ENCODE measurements at places on chromosomes 5 and 9. TPM values are rescaled to one million over a fixed set of nuclear protein-coding genes. Genes with fewer than 3 reads are reported as not detected.

GRCh38 chr9:133170716-133171115, 7.0 kb upstream of the GBGT1 start:
- DNase-seq, result no peak

- DNase-seq, result peak; percentile 46
These were observed 548.9 kb downstream of the BNC2 start for GRCh38 chr9:16321461-16322119.

- DNase-seq, result no peak
These were observed 54.4 kb upstream of the EXOC3 start for GRCh38 chr5:388266-389196.

- DNase-seq, result no peak
These were observed 473.5 kb downstream of the MAT2B start for GRCh38 chr5:163978897-163979296.

GRCh38 chr9:98318041-98318790, 62.8 kb upstream of the TBC1D2 start:
- DNase-seq, result no peak

GRCh38 chr9:93678199-93679019, 102.0 kb downstream of the PHF2 start:
- DNase-seq, result peak; percentile 25

DNA sequence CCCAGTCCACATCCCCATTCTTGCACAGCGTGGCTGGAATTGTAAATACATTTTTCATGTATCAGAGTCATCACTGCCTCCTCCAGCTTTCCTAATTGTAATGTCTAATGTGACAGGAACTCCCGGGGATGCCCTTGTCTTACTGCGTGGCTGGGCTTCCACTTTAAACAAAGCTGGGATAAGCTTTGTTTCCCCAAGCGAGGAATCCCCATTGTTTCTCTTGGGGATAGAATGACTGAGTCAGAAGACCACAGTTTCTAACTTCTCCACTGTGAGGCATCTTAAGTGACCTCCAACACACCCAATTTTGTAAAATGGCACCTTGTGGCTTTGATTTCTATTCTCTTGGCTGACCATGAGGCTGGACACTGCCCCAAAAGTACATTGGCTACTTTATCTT, 22.4 kb downstream of the ARPC5L start:
- no peak for DNase-seq

DNA sequence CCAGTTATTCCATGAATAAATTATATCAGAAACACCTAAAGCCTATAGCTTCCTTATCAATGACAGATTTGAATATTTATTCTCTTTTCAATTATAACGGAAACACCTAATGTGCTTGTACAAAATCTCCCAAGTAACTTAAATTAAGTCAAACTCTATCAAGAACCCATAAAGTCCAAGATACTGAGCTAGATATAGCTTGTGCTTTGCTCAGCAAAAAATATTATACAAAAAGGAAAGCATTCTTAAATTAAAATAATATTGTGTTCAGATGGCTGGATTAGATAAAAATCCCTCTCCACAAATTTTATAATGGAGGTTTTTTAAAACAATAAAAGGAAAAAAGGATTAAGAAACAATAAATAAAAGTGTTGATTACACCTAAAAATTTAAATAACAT, 23.7 kb downstream of the NADK2 start:
- no peak for DNase-seq

DNA sequence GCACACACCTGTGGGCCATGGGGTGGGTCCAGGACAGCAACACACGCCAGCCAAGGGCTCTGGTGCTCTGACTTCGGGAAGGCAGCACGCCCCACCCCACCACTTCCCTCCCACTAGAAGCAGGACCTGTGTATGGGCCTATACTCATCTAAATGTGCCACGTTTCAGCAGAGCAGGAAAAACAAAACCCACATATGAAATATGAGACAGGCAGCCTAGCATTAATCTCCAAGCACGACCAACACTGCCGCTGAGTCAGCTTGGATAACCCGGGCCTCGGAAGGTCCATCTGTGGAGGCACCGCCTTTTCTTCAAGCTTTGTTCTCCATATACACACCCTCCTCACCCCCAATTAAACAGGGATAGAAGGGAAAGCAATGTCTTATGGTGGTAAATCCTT, 203.1 kb downstream of the ROR2 start:
- no peak for DNase-seq

DNA sequence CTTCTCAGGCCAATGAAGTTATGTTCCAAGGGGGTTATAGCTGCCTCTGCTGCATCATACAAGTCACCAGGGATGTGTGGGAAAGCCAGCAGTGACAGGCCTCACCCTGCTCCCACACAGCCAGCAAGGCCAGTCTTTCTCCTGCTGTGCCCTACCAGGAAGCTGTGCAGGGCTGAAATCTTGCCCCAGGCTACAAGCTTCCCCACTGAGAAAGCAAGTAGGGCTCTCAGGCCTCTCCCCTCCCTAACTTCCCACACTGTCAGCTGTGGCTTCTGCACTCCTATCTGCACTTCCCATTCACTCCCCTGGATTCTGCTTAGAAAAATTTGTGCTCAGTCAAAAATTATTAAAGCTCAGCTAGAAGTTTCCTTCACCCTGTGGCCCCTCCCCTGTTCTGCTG, 611.2 kb upstream of the ZNF608 start:
- no peak for DNase-seq

DNA sequence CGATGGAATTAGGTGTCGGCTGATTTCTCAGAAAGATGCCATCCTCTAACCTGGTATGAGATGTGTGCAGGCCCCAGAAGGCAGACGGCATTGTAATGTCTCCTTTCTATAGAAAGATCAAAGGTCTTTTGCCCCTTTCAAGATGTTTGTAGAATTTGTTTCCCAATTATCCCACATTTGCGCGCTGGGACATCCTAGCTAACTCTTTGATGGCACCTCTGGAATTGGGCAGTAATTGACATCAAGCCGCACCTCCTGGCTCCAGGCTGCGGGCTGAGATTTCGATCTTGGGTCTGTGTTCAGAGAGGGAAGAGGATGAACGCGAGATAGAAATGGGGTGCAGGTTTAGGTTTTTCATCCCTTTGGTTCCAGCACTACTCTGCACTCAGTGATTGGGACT, 84.8 kb upstream of the LMX1B start:
- no peak for DNase-seq

DNA sequence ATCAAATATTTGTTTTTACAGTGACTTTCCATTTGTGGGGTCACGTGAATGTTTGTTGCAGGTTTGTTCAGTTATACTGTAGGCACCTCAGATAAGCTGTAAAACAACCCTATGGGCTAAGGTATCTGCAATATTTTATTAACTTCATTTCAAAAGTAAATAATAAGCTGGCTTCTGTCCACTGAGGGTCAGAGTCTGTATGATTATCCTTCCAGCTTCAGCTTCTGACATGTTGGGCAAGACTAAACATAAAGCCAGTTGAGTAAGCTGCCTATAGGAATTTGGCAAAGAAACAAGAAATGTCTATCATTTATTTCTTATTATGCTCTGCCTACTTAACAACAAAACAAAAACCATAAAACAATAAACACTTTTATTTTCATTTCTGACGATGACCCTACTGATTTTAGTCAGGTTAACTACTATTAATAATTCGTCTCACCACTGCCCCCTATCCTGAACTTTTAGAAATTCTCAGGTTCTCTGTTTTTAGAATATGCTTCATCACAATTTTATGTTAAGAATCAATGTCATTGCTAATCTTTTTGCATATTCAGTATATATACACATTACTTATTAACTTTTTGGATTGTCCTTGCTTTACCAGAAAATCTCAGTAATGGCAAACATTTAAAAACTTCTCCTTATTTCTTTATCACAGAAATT, 413.6 kb upstream of the ADAMTSL1 start:
- DNase-seq, result no peak

DNA sequence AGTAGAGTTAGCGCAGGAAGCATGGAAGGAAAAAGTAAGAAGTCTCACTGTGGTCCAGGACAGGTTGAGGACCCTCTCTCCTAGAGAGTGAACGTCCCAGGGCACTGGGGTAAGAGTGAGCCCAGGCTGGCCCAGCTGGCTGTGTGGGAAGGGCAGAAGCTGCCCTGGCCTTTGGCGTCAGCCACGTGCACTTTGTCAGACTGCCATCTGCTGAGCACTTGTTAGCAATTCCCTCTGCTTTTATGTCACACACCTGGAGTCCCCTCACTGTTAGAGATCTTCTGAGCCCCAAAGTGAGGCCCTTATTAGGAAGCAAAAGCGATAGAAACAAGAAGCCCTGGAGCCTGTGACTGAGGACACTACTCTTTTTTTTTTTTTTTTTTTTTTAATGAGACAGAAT, 79.1 kb downstream of the UGCG start:
- no peak for DNase-seq

DNA sequence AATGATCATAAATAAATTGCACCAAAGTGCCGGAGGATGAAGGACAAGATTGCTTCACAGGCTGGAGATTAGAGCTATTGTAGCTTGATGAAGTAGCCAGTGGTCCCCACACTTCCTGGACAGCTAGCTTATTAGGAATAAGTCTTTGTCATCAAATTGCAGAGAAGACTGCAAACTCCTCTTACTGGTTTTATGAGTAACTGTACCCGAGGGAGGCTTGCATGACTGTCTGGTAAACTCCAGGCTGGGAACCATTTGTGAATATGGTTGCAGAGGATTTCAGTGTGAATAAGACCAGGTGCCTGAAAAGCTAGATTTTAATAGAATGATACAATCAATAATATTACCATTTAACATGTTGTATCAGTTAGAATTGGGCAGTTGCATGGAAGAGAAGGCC, 36.5 kb upstream of the SEMA5A start:
- DNase-seq, result no peak

DNA sequence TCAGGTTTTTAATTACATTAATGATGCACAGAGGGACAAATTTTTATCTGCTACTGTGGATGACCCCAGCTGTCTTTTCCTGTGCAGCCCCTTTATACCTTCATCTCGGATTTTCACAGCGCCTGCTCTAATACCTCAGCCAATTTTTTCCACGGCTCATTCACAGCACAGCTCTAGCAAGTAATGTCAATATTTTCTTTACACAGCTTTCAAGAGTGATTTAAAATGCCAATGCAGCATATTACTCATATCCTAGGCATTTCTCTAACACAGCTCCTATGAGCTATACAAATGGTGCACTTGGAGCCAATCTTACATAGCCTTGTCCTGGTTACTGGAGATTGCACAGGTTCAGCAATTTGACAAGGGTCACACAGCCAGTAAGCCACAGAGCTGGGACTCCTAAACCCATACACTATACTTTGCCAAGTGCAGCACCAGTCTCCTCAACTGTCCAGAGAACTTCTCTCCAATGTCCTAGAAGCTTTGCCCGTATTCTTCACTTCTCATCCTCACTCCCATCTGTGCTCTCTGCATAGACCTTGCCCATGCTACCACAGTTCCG, 661.8 kb downstream of the DTWD2 start:
- DNase-seq, result no peak

DNA sequence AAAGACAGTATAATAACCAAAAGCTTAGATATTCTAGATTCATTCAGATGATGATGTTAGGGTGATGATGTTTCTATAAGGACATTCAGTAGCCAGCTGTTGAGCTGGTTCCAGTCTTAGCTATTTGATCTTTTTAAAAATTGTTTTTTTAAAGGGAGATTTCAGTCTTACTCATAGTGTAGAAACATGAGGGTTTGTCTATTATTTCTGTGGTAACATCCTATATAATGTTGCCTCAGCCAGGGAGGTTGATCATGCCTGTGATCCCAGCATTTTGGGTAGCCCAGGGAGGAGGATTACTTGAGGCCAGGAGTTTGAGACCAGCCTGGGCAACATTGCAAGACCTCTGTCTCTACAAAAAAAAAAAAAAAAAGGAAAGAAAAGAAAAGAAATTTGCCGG, 167.8 kb downstream of the DOCK2 start:
- DNase-seq, result no peak

GRCh38 chr5:165779505-165779904, 2274.1 kb downstream of the MAT2B start:
- DNase-seq, result no peak

DNA sequence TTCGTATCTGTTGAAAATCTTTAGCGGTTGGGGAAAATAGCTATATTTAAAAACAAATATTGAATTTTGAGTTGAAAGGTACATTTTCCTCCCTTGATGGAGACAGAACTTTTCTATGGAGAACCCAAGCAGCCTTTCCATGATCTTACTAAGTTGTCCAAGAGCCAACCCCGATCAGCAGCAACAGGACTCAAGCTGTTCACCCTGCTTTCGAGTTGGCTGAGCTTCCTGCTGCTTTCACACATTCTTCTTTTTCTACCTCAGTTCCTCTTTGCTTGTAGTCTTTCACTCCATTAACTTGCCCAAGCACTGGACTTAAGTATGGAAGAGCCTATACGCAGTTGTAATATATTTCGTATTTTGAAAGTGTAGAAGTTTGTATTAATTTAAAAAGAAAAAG, 59.4 kb downstream of the IL6ST start:
- no peak for DNase-seq

DNA sequence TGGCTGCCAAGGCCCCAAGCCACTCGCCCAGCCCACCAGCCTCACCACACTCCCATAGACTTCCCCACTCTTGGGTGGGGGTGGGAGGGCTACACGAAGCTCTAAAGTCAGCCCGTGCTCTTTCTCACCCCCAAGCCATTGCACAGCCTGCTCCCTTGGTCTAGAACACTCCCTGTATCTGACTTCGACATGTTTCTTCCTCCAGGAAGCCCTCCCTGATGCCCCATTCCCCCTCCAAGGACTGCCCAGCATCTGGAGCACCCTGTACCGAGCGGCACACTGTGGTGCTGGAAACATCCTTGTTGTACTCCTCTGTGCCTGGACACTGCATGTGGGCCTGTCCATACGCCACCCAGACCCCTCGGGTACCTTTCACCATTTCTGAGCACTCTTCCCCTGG, 49.4 kb upstream of the KCNMB1 start:
- no peak for DNase-seq

DNA sequence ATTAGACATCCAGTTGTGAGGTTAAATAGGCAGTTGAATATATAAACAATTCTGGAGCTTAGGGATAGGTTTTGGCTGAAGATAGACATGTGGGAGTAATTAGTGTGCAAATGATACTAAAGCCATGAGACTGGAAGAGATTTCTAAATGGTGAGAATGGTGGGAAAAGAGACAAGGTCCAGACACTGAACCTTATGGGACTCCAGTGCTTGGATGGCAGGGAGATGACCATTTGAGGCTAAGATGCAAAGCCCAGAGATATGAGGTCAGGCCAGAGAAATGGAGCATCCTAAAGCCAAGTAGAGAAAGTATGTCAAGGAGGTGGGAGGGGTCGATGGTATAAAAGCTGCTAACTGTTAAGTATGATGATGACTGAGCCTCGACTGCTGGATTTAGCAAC, 115.6 kb downstream of the SEMA5A start:
- no peak for DNase-seq

GRCh38 chr5:22764736-22765135, 88.4 kb downstream of the CDH12 start:
- no peak for DNase-seq

Gene GFI1B
- polyA plus RNA-seq, result 0.14 TPM

Gene TTC23L
- 0.05 TPM for polyA plus RNA-seq

Gene CHSY3
- polyA plus RNA-seq, result 0.67 TPM

Gene CDX1
- polyA plus RNA-seq, result not detected

Gene SLC25A48
- 5.6 TPM for polyA plus RNA-seq

Gene COL15A1
- 3.7 TPM for polyA plus RNA-seq

Gene PRLR
- 0.04 TPM for polyA plus RNA-seq

Gene PTGER4
- polyA plus RNA-seq, result 1.8 TPM

Gene NCS1
- polyA plus RNA-seq, result 3.8 TPM

Gene ZNF879
- 2.9 TPM for polyA plus RNA-seq

Gene KCNV2
- polyA plus RNA-seq, result not detected

Gene ALG2
- 11.5 TPM for polyA plus RNA-seq

Gene SLCO4C1
- 0.03 TPM for polyA plus RNA-seq

Gene PCDHB6
- polyA plus RNA-seq, result 0.11 TPM

Gene GRIN1
- 0.06 TPM for polyA plus RNA-seq

Gene AGXT2
- polyA plus RNA-seq, result not detected
